Natural killer cell treated with Interleukin-12 subunit alpha and Interleukin-12 subunit beta and Interleukin-15 and Interleukin-18, amount 100 ng/mL, for 72 hours (primary cell): ENCODE measurements at places on chromosomes 11 and 22. TPM values are rescaled to one million over a fixed set of nuclear protein-coding genes. Genes with fewer than 3 reads are reported as not detected.

MEI1 gene
- total RNA-seq = 82.7 TPM

TEX54 gene
- 1.0 TPM for total RNA-seq

DRICH1 gene
- total RNA-seq = 2.0 TPM

JAM3 gene
- 5.7 TPM for total RNA-seq

MS4A13 gene
- total RNA-seq = not detected

LIF gene
- total RNA-seq = 63.3 TPM

RBMXL2 gene
- not detected for total RNA-seq

OR51I1 gene
- not detected for total RNA-seq

CCND1 gene
- not detected for total RNA-seq

C11orf86 gene
- total RNA-seq = not detected

APOL3 gene
- 79.8 TPM for total RNA-seq

OR2AT4 gene
- total RNA-seq = not detected

OR8D4 gene
- total RNA-seq = not detected

LYVE1 gene
- not detected for total RNA-seq

MS4A15 gene
- not detected for total RNA-seq
